ENCODE measurements at places on chromosomes 11 and 22.
A peak's percentile ranks its signal among the peaks of the same experiment; 100 is the strongest.

DNA sequence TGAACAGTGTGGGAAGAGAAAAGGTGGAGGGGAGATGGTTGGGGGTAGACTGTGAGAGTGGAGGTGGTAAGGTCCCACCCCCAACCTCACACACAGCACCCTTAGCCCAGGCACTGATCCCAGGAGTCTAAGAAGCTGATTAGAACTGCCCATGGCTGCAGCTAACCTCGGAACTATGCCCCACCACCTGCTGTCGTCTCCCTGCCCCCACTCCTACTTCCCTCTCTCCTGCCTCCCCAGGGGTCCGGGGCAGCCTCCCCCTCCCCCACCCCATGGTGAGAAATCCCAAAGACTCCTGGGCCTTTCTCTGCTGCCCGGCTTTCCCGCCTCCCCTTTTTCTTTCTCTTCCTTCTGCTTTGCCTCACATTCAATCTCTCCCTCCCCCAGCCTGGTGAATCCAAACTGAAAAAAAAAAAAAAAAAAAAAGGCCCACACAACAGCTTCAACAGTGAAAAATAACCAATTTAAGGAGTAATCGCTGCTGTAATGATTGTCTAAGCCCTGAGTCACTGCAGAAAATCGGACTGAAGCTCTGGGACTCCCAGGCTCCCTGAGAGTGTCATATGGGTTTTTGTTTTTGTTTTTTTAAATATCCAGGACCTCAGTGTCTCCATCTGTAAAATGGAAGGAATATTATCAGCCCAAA lies 9.6 kb upstream of the TP53I11 start:
- no peak for DNase-seq

GRCh38 chr22:49659281-49659923 lies 168.3 kb downstream of the BRD1 start:
- no peak for DNase-seq

DNA sequence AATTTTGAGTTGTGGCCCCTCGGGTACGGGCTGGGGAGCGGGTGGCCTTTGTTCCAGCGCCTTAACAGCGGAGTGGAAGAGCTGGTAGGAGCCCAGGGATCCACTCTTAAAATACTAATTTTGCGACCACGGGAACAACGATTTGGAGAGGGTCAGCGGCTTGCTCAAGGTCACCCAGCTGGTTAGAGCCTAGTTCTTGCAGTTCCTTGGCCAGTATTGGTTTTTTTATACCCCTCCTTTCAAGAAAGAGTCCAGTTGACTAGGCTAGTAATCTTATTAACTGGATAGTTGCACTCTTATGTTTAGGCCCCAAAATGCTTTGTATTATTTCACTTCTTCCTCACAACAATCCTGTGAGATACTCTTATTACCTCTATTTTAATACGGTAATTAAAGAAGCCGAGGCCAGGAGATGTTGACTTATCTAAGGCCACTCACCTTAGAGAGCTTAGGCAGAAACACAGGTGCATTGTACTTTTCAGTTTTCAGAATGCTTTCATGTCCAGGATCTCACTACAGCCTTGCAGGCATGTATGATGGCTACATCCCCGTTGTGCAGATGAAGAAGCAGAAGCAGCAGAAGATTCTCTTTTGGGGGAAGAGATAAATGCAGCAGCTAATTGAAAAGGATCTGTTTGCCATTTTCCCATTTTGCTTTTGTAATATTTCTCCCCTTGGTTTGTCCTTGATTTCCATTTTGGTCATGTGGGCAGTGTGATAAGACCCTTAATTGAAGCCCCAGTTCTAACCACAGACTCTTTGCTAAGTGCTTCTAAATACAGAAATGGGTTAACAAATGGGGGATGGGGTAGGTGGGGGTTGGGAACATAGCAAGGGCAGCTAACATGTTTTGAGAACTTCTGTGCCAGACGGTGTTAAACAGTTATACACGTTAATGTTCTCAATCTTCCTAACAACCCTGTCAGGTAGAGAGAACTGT lies 1.4 kb downstream of the SREBF2 start:
- DNase-seq: no peak

GRCh38 chr11:4154503-4154902 lies 59.9 kb downstream of the RRM1 start:
- no peak for DNase-seq

DNA sequence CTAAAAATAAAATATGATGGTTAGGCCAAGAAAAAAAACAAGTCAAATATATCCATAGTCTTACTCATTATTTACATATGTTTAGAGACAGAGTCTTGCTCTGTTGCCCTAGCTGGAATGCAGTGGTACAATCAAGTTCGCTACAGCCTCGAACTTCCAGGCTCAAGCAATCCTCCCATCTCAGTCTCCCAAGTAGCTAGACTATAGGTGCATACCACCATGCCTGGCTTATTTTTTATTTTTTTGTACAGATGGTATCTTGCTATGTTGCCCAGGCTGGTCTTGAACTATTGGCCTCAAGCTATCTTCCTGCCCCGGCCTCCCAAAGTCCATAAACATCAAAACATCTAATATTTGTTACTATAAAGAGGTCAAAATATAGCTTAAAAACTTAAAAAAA lies 36.1 kb downstream of the C2CD3 start:
- no peak for DNase-seq

- DNase-seq: no peak
These were observed 9.7 kb upstream of the ANKK1 start for GRCh38 chr11:113377681-113378412.

- no peak for DNase-seq
These were observed 10.5 kb downstream of the AP2A2 start for GRCh38 chr11:936199-936598.

DNA sequence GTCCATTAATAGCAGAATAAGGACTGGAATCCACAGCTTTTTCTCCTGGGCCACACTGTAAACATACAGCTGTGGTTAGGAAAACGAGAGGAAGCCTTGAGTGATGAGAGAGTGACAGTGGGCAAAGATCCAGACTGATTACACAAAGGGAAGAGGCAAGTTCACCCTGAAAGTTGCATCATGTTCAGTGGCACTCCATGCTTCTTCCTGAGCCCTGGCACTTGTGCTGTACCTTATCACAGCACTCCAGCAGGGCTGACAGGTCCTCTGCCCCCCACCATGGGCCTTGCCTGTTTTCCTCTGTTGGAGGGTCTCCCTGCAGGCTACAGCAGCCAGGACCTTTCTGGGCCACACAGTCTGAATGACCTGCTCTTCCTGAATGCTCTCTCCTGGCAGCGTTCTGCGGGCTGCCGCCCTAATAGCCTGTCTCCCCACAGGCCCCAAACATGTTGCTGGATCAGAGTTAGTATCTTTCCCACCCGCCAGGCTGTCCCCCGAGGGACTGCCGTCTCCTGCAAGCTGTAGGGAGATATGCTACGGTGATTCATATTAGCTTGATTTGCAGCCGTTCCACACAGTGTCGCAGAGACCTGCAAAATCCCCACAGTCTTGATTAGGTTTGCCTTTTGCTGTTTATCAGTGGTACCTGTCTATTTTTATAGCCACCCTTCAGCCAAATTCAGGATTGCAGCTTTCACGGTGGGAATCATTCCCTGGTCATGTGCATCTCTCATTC lies 60.2 kb downstream of the NTM start:
- no peak for DNase-seq

DNA sequence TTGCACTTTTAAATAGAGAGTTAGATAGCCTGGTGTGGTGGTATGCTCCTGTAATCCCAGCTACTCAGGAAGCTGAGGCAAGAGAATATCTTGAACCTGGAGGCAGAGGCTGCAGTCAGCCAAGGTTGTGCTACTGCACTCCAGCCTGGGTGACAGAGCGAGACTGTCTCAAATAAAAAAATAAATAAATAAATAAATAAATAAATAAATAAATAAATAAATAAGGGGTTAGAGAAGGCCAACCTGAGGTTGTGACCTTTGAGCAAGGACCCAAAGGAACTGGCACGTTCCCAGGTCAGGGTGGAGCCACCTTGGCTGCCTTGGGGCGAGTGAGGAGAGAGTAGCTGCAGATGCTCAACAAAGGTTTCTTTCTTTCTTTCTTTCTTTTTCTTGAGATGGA lies 65.3 kb upstream of the TENM4 start:
- no peak for DNase-seq

DNA sequence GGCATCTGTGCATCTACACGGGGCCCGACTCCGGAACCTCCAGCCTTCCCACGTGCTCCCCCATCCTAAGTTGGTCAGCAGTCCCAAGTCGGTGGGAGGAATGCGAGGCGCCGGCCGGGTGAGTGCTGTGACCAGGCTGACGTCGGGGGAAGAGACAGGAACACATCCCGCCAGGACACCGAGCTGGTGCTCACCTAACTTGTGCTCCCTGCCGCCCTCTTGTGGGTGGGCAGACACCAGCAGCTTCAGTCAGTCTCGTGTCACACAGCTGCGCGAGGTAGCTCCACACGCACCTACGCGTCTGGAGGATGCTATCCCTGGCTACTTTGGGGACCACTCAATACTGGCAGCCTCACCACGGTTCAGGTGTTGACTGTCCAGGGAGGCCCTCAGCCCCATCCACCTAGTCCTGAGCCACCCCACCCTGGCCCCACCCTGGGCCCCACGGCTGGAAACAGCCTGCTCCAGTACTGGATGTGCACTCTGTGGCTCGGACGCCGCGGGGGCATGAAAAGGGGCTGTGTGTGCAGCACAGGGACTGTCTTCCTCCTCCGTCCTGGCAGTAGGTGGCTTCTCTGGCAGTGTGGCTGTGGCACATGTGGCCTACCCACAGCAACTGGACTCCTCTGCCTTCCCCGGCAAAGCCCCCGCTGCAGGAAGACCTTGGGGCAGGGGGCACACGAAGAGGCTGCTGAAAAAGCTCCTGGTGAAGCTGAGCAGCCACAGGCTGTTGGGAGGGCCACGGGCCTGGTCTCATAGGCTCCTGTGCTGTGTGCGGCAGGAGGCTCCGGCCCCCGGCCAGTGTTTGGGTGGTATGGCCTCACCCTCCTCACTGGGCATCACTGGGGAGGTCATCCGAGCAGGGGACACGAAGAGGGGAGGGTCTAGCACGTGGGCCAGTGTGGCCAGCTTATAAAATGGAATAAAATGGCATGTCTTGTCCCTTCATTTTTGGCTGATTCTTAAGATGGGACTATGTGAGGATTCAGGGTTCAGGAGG lies 11.2 kb upstream of the BID start:
- DNase-seq: peak; percentile 50

DNA sequence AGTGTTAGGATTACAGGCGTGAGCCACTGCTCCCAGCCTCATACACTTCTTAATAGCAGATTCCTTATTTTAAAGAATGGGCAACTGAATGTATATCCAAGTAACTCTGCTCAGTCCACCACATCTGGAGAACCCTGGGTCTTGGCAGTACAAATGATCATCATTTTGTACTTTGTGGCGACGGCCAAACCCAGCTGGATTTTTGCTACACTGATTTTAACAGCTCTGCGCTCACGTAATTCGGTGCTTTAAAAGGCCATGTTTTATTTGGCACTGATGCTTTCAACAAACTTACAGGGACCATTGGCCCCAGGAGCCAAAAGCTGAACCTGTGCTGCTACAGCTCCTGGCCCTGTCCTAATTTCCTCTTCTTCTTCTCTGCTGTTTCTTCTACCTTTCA lies 60.8 kb upstream of the PDE3B start:
- DNase-seq: no peak

DNA sequence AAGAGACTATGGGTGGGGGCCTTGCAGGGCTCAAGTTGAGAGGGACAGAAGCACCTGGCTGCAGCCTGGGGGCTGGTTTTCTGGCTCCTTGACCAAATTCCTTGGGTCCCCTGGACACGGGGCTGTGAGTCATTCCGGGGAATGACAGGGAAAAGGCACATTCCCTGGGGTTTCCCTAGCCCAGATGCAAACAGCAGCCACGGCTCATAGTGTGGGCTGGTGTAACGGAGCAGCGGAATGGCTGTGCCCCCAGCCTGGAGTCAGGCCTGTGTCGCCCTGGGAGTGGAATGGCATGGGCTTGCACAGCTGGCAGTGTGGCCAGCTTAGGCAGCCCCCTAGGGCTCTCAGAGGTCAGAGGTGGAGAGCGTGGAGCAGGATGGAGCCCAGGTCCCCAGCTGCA lies 77.6 kb upstream of the KCNQ1OT1 start:
- peak; percentile 81 for DNase-seq

- no peak for DNase-seq
These were observed 12.3 kb downstream of the TSPAN32 start for GRCh38 chr11:2314136-2314524.

DNA sequence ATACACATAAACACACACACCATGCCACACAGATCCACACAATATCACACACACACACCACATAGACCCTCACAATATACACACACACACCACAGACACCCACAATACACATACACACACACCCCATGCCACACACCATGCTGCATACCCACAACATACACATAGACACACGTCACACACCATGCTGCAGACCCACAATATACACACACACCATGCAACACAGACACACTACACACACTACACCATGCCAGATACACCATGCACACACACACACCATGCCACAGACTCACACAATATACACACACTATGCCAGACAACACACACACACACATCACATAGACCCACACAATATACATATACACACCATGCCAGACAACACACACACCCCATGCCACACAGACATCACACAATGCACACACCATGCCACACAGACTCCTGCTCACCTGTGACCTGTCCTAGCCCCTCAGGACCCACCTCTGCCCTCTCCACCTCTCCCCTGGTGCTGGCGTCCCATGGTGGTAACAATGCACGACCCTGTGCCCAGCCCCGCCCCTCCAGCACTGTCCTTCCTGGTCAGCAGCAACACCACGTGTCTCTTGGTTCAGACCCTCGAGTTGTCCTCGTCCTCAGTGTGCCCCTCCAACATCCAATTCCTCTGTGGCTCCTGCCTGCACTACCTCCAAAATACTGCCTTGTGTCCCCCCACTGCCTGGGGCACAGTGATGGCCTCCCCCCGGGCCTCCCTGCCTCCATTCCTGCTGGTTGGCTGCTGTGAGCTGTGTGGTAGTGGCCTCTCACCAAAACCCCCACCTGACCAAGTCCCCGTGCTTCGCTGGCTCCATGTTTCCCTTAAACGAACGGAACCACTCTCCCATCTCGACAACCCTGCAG lies 23.7 kb upstream of the RFPL3 start:
- no peak for DNase-seq

DNA sequence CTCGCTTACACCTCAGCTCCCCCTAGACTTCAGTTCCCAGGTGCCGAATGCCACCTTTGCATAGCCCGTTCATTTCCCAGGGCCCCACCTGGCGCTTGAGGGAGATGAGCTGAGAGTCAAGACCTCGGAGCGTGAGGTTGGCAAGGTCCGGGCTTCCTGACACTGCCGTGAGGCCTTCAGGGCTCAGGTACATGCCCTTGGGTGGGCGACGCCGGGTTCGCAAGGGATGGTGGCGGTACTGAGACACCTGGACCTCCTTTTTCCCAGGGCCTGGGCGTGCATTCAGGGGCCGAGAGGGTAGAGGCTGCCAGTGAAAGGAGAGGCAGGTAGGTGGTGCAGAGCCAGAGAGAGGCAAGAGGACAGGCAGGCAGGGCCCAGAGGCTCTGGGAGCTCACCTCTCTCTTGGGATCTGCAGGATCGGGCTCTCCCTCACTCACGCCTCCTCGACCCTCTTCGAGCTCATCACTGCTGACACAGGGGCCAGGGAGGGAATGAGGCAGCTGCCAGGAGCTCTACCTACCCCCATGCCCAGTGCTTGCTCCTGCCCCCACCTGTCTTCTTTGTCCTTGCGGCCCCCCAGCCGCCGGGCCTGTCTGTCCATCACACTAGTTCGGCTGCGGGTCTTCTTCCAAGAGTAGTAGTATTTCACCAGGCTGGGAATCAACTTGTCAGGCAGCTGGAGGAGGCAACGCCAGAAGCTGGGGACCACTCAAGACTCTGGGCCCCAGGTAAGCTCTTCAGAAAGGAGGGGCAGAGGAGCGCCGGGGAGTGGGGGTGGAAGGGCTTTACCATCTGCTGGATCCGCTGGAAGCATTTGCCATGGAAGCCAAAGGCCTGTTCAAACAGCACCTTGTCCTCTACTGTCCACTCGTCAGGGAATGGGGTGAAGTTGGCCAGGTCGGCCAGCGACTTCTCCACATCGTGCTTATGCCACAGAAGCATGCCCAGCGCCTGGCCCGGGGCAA lies 2.8 kb downstream of the RCOR2 start:
- DNase-seq: no peak

Data from hepatic stellate cell (primary cell).